ENCODE measurements at places on chromosomes 6 and 20.

DNA sequence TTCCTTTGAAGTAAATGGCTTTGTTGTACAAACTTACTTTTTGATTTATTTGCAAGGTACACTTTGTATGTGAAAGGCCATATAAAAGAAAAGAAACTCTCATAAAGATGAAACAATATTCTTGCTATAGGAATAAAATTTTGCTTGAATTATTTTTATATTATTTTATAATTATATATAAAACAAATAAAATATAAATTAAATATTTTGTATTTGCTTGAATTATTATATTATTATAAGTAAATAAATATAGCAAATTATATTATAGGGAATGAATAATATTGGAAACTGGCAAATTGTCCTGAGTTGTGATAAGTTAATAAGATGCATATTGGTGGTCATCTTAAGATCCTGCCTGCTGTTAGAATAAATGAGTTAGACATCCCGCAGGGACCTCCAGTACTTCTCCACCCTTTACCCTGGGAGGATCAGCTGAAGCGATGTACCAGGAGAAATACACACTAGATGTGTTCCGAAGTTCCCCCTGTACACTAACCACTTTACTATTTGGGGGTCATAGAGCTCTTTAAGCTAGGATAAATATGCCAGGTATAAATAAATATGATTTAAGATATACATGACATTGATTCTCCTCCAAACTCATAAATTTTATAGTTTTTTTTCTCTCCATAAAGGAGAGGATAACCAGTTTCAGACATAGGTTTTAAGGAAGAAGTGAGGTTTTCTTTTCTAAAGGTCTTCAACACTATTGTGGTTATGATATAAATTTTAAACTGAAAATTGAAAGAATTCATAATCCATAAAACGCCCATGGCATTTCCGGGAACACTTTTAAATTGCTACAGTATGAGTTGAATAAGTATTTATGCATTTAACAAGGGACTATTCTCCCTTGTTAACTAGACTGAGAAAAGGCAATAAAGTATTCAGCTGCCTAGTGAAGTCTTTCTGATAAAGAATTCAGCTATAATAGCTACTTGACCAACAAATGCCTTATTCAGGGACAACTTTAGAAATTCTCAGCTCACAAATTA, 486.3 kb upstream of the MARCKS start:
- peak; percentile 31 for DNase-seq

DNA sequence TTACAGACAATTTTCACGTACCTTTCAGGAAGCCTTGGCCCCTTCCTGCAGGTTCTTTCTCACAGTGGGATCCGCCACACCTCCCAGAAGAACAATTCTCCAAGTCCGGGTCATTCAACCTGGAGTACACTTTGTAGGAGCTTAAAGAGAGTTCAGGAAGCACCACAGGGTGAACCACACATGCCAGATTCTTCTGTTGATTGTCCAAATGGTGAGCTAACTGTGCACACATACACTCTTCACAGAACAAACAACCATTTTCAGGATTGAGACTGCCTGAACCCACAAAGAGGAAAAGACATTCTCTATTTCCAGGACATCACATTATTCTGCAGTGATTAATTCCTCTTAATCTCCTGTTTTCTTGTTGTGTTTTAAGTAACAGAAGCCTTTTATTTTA, 51.0 kb downstream of the SCGN start:
- DNase-seq: no peak

DNA sequence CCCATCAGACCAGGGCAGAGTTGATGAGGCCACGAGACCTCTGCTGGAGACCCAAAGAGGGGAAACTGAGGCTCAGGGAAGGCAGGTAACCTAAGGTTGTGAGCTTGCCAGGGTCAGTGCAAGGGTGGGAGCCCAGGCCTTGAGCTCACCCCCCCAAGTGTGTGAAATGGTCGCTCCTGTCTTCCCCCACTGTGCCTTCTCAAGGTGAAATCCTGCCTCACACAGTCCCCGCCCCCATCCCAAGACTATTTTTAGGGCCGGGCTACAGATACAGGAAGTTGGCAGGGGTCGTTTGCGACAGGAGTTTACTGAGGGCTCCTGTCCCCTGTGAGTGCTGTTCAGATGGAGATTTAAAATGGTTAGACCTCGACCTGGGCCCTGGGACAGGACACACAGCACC, 18.7 kb upstream of the GATA5 start:
- DNase-seq: no peak

- DNase-seq: peak; percentile 4
Observed at GRCh38 chr6:38974389-38975151, 74.0 kb upstream of the GLP1R start.

- DNase-seq: peak; percentile 75
Observed at GRCh38 chr6:30885999-30886896, 1.9 kb downstream of the DDR1 start.

DNA sequence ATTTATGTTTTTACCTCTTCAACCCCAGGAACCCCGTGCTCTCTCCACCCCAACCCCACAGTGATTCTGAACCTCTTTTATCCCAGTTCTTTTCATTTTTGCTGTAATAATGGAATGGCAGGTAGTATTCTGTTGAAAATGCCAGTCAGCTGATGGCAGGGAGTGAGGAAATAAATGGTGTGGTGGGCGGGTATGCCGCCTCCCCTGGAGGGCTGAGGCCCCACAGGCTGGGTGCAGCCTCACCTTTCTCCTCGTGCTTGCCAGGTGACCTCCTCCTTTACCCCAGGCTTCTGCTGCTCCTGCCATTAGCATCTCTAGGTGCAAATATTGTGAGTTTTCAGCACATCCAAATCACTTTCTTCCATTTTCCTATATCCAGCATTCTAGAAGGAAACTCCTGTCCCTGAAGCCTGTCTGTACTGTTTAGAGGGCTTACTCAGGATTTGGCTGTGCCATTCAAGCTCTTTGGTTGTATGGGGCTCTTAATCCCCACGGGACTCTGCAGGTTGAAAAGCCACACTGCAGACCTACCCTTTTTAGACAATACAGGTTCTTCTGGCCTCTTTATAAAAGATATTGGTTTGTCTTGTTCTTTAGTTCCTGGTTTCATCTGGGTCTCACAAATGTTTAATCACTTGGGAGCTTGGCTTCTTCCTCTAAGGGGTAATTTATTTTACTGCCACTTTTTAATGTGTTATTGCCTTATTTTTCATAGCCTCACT, 201.8 kb downstream of the JARID2 start:
- no peak for DNase-seq

DNA sequence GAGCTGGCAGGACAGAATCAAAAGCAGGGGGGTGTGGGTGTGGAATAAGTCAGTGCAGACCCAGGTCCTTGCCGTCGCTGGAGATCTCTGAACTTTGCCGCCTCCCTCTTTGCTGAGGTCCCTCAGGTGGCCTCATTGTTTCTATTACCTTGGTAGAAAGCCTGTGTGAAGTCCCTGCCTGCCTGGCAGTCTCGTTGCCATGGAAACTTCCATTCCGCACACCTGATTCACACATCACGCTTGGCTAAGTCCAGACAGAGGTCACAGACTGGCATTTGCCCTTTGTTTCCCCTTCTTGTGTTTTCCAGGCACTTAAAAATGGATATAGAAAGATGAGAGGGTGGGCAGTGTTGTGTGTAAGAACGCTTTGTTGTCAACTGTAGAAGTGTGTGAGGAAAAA, 260.6 kb downstream of the PRL start:
- DNase-seq: no peak

GRCh38 chr6:1770435-1770843, 160.7 kb downstream of the FOXC1 start:
- DNase-seq: peak; percentile 27

DNA sequence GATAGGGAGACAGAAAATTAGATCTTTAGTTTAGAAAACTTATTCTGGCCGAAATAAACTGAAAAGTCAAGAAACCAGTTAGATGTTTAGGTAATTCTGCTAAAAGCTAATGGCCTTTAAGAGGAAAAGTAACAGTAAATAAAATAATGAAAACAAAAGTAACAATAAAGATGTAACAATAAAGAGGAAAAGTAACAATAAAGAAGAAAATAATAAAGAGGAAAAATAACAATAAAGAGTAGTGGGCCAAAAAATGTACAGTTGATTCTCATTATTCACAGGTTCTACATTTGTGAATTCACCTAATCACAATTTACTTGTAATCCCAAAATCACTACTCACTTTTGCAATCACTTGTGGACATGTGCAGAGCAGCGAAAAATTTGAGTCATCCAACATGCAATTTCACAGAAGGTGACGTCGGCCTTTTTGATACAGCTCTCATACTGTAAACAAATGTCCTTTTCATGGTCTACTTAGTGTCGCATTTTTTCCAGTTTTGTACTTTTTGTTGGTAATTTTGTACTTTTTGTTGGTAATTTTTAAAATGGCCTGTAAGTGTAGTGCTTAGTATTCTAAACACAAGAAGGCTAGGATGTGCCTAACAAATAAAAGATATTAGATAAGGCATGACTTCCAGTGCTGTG, 24.0 kb downstream of the HBS1L start:
- DNase-seq: peak; percentile 16

- DNase-seq: no peak
Observed at GRCh38 chr6:34439442-34439841, 13.6 kb upstream of the RPS10 start.

DNA sequence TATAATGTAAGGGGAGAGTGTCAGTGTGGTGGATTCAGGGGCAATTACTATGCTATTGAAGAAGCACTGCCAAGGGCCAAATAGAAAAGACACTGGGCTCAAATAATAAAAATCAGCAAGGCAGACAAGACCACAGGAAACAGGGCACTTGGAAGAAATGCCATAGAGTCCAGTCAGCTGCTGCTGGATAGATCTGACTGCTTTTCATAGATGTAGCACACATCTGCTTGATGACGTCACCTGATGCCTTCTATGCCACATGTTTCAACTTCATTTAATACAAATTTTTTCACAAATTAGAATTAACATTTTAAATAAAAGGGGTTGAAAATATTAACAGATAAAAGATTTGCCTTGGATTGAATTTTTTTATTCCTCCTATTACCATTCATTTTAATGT, 23.9 kb upstream of the AHI1 start:
- peak; percentile 77 for DNase-seq

DNA sequence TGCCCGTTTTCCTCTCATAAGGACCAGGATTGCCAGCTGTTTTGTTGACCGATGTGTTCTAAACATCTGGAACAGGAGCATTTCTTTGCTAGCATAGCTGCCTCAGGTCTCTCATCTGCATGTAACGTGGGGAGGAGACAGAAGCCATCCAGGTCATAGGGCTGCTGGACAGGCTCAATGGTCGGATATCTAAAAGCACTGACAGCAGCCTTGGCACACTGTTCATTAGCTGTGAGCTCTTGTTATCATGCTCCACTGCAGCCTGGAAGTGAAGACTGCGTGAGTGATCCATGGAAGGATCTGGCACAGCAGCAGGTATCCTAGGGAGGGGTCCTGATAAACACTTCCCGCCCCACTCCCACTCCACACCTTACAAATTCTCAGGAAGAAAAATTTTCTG, 175.3 kb downstream of the LRFN2 start:
- DNase-seq: no peak

DNA sequence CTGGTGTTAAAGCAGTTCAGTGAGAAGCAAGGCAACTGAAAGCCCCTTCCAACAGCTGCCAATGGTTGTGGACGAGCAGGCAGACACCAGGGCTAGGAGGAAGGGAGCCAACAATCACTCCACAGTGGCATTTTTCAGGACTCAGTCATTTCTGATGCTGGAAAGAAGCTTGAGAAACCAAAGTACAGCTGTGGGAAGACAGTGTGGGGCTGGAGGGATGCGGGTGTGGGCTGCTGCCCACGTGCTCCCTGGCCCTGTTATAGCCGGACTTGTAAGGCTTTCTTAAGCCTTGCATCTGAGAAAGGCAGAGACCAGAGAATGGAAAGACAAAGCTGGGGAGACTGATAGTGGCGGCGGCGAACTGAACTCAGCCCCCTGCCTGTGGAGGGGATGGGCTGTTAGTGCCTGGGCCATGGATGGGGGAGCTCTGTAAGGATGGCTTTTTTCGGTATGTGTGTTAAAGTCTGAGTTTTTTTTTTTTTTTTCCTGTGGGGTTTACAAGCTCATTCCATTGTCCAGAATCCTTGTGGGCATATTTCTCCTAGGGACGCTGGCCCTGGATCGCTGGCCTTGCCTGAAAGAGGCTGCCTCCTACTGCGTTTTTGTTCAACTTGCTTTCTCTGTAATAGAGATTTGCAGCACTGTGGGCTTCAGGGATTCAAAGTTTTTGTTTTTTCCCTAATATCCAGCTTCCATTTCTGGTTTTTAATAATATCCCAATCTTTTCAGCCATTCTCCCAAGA, 91.7 kb downstream of the GJA10 start:
- DNase-seq: peak; percentile 94

DNA sequence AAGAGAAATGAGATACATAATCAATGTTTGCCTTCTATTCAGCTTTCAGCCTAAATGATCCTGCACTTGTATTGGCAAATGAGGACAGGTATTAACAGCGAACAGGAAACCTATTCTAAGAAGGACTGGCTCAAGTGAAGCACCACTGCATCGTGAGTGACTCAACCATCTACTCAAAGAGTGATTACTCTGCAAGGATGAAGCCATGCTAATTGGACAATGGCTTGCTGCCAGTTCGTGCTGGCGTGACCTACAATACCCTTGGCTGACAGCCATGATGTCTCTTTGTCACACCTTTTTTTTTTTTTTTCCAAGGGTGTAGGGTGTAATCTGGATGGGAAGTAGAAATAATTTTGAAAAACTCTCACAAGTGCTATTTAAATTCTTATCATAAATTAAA, 104.9 kb downstream of the GJA10 start:
- peak; percentile 27 for DNase-seq

- DNase-seq: no peak
Observed at GRCh38 chr6:130075879-130076460, 57.6 kb downstream of the L3MBTL3 start.

GRCh38 chr20:25294459-25295385, 46.8 kb downstream of the PYGB start:
- peak; percentile 31 for DNase-seq

- no peak for DNase-seq
Observed at GRCh38 chr6:12943549-12943948, 227.0 kb downstream of the PHACTR1 start.

DNA sequence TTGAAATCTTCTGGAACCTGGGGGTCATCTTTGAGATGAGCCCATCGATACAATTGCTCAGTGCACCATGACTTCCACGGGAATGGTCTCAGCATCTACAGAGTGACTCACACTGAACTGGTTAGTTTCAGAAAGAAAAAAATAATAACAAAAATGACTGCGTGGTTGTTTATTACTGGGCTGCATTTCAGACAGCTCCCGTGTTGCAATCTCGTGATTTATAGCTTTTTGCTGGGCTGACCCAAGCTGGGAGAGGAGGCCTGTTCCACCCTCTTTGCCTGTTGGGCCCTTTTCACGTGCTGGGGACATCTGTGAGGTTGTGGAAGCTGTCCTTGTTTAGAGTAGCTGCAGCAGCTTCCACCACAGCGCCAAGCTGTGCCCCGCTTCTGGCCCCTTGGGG, 225.5 kb downstream of the BMP7 start:
- peak; percentile 75 for DNase-seq

DNA sequence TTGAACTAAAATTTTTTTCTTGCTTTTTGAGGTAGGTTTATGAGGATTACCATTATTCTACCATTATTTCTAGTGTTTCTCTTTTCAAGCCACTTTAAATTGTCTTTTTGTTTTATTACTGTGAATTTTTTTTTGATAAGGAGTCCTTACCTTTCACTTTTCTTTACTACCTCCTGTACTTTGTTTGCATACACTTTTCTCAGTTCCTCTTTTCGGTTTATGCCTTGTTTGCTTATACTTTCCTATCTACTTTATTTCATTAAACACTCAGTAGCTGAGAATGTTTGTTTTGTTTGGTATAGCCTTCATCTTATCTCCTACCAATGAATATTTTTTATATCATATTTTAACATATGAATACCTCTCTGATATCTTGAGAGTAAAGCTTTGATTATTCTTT, 147.9 kb downstream of the TFAP2B start:
- no peak for DNase-seq
